ENCODE measurements at places on chromosomes 4 and X. TPM values are rescaled to one million over a fixed set of nuclear protein-coding genes. Genes with fewer than 3 reads are reported as not detected.

The PLAC8 gene
- 314 TPM for total RNA-seq

DNA sequence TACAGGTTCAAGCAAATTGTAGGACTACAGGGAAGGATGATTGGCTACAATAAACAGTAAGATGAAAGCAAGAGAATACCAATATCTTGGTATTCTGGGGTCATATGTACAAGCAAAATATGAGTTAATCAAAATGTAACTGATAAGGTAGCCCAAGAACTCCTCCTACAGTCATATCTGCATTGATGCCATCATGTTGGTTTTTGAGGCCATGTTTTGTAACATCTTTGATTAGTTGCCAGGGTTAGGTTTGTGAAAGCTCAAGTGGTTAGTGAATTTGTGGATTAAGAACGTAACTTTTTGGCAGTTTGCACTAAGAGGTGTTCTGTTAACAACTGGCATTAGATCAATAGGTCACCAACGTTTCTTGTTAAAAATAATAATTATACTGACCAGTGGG, 59.6 kb downstream of the USP9X start:
- no peak for DNase-seq

- DNase-seq, result no peak
These were observed 205.9 kb downstream of the SOWAHB start for GRCh38 chr4:76691807-76692582.

DNA sequence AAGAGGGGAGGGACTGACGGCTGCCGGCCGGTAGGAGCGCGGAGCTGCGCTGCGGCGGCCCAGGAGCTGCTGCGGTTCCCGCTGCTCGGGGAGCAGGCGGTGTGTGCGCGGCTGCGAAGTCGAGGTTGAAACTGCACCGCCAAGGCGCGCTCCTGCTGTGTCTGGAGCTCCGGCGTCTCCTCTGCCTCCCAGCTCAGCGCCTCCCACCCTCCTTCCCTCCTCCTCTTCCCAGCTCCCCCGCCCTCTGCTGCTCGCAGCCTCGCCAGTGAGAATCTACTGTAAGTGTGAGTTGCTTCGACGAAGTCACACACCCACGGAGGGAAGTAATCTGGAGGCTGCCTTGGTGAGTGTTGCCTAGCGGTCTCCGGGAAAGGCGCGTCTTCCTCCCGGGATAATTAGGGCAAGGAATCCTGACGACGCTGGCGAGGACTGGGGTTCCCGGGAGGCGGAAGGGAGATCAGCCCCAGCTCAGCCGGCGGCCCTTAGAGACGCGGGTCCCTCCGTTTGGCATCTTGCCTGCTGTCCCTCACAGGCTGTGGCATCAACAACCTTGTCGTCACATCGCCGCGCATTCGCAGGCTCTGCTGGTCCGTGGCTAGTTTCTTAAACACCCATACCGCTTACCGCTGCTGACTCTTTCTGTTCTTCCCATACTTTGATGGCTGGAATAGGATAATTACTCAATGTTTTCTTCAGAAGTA, at the start of gene EPHA5:
Gene EPHA5, minus strand, starts transcription at position 159 of the 701 bp plus-strand sequence. CDS start 747 bp downstream, outside the sequence.
- DNase-seq, result peak; percentile 34

Measured in activated naive CD8-positive, alpha-beta T cell treated with anti-CD3 and anti-CD28 coated beads, Interleukin-2, amount 10 ng/mL, durations not matched to agents 7 days and 5 days (primary cell).